ENCODE measurements at places on chromosomes 12 and 14. TPM values are rescaled to one million over a fixed set of nuclear protein-coding genes. Genes with fewer than 3 reads are reported as not detected.
A peak's percentile ranks its signal among the peaks of the same experiment; 100 is the strongest.

DNA sequence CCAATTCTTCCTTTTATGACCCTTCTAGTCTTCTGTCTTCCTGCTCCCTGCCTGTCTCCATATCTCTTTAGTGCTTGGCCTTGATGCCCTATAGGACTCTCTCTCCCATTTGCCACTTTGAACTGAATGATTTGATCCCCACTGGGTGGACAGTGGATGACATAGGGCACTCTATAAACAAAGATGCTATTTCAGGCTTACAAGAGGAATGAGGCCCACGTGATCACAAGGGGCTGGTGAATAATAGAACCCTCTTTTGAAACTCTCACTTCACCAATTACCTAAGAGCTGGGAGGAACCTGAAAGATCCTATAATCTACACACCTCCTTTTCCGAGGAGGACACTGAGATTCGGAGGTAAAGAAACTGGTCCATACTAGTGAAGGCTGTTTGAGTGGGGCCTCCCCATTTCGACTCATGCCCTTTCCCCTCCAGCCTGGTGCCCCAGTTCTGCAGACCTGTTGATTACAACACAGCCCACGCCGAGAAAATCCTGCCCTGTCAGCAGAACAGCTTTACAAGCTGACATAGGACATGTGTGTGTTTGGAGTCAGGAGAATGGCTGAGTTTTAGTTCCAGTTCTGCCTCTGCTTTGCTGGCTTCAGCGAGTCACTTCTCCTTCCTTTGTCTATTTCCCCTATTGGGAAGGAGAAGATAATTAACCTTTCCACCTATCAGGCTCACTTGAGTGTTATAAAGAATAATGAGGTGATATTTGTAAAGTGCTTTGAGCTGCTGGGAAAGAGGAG is 400.3 kb downstream of the ZFP36L1 start:
- no peak for ATAC-seq

GRCh38 chr14:64510825-64511671 is 6.5 kb downstream of the ZBTB1 start:
- peak; percentile 61 for ATAC-seq

DNA sequence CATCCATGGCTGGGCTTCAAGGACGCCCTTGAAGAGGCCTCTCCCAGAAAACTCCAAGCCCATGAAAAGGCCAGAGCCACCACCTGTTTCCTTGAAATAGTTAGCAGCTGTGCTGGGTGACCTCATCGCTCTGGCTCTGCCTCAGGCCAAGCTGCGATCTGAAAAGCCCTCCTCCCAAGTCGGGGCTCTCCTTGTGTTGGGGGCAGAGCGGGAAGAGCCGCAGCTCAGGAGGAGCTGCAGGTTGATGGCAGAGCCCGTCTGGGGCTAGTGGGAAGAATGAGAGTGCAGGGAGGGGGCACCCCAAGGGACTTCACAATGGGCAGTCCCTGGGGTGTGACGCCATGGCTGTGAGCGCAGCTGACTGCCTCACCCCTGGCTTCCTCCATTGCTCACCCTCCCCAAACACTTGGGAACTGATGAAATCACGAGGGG is 50.0 kb upstream of the STON2 start:
- ATAC-seq = peak; percentile 82

GRCh38 chr12:48883305-48884161 is 17.9 kb upstream of the RND1 start:
- ATAC-seq = peak; percentile 66

DNA sequence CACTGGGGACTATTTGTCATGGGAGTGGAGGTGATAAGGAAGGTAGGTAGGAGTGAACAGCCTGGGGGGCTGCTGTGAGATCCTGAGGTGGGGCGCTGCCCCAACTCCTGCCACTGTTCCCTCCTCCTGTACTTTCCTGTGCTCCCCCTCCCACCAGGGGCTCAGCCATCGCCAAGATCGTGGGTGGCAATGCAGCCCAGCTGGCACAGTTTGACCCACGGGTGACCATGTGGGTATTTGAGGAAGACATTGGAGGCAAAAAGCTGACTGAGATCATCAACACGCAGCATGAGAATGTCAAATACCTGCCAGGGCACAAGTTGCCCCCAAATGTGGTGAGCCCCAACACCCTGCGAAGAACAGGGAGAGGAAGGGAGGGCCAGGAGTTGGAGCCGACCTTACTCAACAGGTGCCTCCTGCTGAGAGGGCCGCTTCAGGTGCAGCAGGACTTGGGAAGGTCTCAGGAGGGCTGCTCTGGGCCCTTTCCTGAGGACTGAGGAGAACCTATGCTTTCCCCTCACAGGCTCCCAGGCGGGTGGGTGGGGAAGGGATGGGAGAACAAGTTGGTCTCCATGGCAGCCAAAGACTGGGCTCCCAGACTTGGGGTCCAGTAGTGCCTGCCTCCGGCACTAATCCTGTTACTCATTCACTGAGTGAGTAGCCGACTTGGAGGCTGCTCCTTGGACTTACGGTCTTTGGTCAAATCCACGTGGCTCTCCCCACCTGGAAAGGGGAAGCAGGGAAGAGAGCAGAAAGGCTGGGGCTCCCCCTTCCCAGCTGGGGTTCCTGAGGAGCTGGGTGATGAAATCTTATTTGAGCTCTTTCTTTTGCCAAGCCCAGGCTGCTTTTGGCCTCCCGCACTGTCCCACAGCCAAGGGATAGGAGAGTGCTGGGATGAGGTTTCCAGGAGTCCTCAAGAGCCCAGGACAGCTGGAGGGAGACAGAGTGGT is 884 bp downstream of the GPD1 start:
- ATAC-seq = no peak

DNA sequence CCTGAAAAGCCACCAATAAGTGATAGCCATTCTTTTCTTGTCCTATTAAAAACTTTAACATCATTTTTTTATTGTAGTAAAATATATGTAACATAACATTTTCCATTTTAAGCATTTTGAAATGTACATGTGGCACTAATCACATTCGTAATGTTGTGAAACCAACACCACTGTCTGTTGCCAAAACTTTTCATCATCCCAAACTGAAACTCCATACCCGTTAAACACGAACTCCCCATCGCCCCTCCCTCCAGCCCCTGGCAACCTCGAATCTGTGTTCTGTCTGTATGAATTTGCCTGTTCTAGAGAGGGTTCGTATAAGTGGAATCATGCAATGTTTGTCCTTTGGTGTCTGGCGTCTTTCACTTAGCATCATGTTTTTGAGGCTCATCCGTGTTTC is 75.9 kb downstream of the CCDC92 start:
- peak; percentile 73 for ATAC-seq

GRCh38 chr12:14390870-14391530 is 25.5 kb downstream of the ATF7IP start:
- no peak for ATAC-seq

- ATAC-seq = no peak
Observed at GRCh38 chr14:46661728-46662127, 10.1 kb upstream of the RPL10L start.

DNA sequence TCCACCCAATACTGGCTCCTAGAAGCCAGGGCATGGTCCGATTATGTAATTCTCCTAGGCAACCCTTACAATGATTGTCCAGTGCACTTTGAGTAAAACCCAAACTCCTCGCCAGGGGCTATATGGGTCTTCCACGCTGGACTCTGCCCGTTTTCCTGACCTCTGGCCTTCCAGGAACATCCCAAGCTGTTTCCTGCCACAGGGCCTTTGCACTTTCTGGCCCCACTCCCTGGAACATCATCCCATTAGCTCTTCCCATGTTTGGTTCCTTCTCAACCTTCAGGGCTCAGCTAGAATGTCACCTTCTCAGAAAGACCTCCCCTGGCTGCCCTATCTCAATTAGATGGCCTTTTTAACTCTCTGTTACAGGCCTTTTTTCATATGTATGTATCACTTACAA is 85.4 kb downstream of the IRF2BPL start:
- no peak for ATAC-seq

GRCh38 chr14:21647380-21647779 is 6.3 kb upstream of the OR4E2 start:
- ATAC-seq = no peak

GRCh38 chr14:104967386-104968152 is 10.6 kb downstream of the AHNAK2 start:
- peak; percentile 62 for ATAC-seq

GRCh38 chr12:113926788-113927187 is 39.3 kb downstream of the RBM19 start:
- no peak for ATAC-seq

- no peak for ATAC-seq
Observed at GRCh38 chr14:105187935-105188524, 6.9 kb upstream of the NUDT14 start.

DNA sequence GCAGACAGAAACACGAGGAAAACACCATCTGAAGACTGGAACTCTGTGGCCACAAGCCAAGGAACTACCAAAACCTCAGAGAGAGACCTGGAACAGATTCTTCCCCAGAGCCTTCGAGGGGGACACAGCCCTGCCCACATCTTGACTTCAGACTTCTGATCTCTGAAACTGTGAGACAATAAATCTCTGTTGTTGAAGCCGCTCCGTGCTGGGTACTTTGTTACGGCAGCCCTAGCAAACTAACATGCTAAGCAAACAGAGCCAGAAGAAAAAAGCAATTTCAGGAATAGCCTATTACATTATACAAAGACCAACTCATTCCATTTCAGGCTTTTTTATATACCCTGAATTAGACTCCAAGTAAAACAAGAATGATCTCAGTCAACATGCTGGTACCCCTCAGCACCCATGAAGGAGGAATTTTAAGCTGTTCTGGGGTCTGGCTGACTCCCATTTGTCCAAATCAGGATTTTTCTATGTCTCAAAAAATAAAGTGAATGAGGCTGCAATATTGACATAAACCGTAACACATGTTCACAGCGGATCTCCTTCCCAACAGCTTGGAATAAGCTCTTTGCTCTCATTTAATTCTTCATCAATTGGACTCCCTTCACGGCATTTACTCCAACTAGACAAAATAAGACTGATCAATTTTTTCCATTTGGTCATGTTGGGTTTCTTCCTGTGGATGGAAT is 190.1 kb downstream of the FOXN3 start:
- peak; percentile 36 for ATAC-seq

DNA sequence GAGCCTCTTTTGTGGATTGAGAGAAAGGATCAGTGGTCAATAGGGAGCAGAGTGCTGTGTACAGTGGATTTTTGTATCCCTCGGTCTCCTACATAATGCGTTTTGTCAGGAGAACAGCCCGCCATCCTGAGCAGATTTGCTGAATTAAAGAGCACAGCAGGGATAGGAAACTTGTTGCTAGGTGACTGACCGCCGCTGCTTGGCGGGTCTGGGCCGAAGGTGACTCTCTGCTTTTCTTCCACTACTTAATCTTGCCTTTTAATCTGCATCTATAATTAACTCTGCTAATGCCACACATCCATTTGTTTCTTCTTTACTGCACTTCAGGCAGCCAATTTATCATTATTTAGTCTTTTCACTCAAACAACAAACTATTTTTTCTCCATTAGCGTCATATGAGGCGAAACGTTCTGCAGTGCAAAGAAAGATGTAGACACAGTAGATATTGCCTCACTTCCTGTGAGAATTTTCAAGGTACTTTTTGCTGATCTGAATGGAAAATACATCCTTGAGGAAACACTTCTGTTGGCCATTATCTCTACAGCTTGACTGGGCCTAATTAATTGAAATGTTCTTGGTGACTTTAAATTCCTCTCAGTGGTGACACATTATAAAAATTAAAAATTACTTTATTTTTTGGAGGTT is 108.0 kb downstream of the PPM1A start:
- ATAC-seq = peak; percentile 94

The TIMM9 gene
- 36.2 TPM for total RNA-seq

The ADAM21 gene
- total RNA-seq = 1.1 TPM

The IFNG-AS1 gene
- 0.25 TPM for total RNA-seq

The KLHL33 gene
- total RNA-seq = 0.05 TPM

The TAS2R30 gene
- 0.96 TPM for total RNA-seq

The SLC6A13 gene
- 1.1 TPM for total RNA-seq

The IAPP gene
- 0.25 TPM for total RNA-seq

The TNFAIP2 gene
- total RNA-seq = 25.9 TPM

Measured in motor neuron (in vitro differentiated cells).